ENCODE measurements at places on chromosomes 12 and 14.

GRCh38 chr12:88579161-88579517 is 1.1 kb downstream of the KITLG start:
- DNase-seq = no peak

DNA sequence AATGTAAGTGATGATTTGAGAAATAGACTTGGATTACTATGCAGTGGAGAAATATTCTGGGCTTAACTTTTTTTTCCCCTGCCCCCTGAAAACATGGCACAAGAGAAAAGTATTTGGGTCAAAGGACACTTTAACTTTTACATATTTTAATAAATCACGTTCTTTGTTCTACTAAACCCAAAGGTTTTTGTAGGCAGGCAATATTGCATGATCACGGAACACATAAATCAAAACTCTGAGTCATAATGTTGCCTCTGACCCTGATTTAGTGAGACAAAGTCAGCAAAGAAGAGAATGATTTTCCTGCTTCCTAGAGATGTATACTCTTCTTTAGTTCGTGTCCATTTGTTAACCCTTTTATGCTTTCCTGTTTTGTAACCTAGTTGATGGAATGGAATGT is 38.0 kb downstream of the ABCD2 start:
- no peak for DNase-seq

- no peak for DNase-seq
These were observed 16.2 kb downstream of the ABCB9 start for GRCh38 chr12:122949816-122950675.

GRCh38 chr14:48575772-48576171 is 900.4 kb upstream of the MDGA2 start:
- DNase-seq = no peak

GRCh38 chr14:56195223-56195622 is 77.0 kb downstream of the PELI2 start:
- no peak for DNase-seq

Data from stimulated activated CD4-positive, alpha-beta T cell treated with anti-CD3 and anti-CD28 coated beads, Interleukin-4, amount 100 ng/mL, for 4 hours (primary cell).